ENCODE measurements at places on chromosomes 16 and 17.

DNA sequence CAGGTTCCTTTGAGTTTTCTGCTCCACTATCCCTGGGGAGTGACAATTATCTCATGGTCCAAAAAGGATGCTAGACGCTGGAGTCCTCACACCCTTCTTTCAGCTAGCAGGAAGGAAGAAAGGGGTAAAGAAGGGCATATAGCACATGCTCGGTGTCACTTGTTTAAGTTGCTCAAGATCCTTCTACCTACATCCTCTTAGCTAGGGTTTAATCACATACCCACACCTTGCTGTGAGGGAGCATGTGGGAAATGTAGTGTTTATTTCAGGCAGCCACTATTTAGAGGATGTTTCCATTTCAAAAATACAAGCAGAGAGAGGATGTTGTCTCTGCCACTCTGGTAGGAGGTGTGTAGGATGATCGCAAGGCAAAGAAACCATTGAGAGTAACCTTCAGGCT lies 4.5 kb downstream of the PRKCB start:
- DNase-seq, result no peak

- no peak for DNase-seq
Measured at GRCh38 chr17:39596543-39597267, 11.0 kb downstream of the NEUROD2 start.

GRCh38 chr17:59369031-59369975 lies 37.8 kb downstream of the YPEL2 start:
- no peak for DNase-seq

DNA sequence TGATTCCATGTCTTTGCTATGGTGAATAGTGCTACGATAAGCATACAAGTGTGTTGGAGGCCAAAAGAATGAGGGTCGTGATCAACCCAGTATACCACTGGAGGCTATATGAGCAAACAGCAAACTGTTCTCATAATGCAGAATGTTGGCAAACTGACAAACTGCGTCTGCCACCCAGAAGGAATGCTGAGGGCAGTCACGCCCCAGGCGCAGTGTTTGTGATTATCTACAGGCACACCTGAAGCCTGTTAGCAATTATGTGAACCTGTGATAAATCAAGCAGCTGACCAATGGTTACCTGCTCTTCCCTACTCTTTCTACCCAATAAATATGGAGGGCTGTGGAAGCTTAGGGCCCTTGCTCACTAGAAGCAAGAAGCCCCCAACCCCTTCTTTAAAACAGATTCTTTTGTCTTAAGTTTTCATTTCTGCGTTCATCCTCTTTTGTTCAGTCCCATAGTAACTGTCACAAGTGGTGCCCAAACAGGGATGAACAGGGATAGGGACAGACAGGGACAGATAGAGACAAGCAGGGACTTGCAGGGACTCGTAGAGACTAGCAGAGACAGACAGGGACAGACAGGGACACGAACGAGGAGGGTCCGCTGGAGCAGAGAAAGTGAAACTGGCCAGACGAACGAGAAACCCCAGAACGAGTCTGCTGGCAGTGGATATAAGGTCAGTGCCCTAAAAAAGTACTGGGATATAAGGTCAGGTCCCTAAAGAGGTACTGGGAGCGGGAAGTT lies 25.1 kb downstream of the CD300LG start:
- no peak for DNase-seq

DNA sequence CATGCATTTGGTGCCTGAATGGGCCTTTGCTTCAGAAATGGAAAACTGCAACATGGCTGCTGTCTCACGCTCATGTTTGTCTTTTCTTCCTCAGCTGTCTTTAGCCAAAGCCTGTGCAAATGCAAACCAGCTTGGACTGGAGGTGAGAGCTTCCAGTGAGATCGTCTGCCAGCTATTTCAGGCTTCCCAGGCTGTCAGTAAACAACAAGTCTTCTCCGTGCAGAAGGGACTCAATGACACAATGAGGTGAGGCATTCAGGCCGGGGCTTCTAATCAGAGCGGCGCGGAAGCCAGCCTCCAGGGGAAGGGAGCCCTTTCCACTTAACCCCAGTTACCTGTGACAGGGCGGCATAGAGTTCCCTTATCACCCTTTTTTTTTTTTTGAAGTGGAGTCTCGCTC lies 14.3 kb downstream of the CCNF start:
- DNase-seq, result no peak

DNA sequence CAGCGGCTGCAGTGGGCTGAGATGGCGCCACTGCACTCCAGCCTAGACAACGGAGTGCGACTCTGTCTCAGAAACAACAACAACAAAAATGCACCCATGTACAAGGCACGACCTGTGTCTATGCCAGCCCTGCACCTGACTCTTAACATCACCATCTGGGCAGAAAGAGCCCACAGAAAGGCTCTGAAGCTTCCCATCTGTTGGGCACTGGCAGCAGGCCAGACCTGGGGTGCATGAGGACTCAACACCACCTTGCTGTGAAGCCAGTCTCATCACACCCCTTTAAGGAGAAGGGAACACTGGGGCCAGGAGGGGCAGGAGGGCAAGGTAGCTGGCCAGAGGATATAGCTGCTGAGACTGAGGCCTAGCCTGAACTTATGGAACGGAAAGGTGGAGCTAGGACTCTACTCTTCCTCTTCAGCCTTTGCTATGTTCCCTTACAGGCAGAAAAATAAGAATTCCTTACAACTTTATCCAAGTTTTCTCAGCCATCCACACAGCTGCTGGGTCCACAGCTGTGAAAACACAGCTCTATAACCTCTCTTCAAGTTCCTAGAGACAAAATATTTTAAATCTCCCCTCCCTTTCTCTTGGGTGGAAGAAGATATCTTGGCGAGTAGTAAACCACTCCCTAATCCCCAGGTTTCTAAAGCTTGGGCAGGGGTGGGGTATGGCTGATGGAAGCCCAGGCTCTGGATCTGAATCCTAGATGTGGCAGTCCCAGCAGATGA lies 2.8 kb downstream of the ELOB start:
- no peak for DNase-seq

DNA sequence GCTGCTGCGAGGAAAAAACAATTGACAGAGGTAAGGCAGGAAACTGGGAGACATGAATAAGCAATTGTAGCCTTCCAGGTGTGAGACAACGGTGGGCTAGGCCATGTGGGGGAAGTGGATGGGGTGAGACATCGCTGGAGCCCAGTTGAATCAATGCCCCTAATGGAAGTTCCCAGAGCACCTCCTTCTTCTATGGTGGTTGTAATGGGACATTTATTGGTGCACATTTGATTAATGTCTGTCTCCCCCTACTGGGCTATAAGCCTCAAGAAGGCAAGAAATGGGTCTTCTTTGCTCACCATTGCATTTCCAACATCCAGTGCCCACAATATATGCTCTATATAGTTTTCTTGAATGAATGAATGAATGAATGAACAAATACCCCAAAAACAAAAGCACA lies 22.7 kb upstream of the CD300E start:
- no peak for DNase-seq

GRCh38 chr17:70327279-70327678 lies 157.9 kb downstream of the KCNJ2 start:
- no peak for DNase-seq

GRCh38 chr16:75038036-75038858 lies 39.4 kb downstream of the ZNRF1 start:
- DNase-seq, result no peak

Data from HS-5 (cell line).